ENCODE measurements at places on chromosomes 2 and 18. TPM values are rescaled to one million over a fixed set of nuclear protein-coding genes. Genes with fewer than 3 reads are reported as not detected.

- no peak overlapping the region for H3K27ac ChIP-seq
- H3K4me1 ChIP-seq, result peaks cover 40% of the 10 kb centered on the region
- no peaks in the 10 kb centered on the region for H3K36me3 ChIP-seq
- peaks cover 4% of the 10 kb centered on the region for H3K27me3 ChIP-seq
- no peak for DNase-seq
These were observed 44.5 kb upstream of the TMEM247 start for GRCh38 chr2:46434851-46435273.

GRCh38 chr2:40859617-40860016 is 407.7 kb upstream of the SLC8A1 start:
- H3K27me3 ChIP-seq, result no peaks in the 10 kb centered on the region
- no peak for DNase-seq
- H3K4me1 ChIP-seq, result no peaks in the 10 kb centered on the region

- H3K4me1 ChIP-seq, result peaks cover 29% of the 10 kb centered on the region
- H3K27me3 ChIP-seq, result no peaks in the 10 kb centered on the region
- H3K36me3 ChIP-seq, result peaks cover 18% of the 10 kb centered on the region
- H3K27ac ChIP-seq, result no peak overlapping the region
These were observed 16.3 kb downstream of the CWC22 start for GRCh38 chr2:179990676-179991317.

- no peaks in the 10 kb centered on the region for H3K27me3 ChIP-seq
- no peak for DNase-seq
- no peak overlapping the region for H3K4me3 ChIP-seq
- no peaks in the 10 kb centered on the region for H3K4me1 ChIP-seq
These were observed 143.7 kb downstream of the MC4R start for GRCh38 chr18:60228609-60229595.

CCBE1 gene
- total RNA-seq, result not detected

DNA sequence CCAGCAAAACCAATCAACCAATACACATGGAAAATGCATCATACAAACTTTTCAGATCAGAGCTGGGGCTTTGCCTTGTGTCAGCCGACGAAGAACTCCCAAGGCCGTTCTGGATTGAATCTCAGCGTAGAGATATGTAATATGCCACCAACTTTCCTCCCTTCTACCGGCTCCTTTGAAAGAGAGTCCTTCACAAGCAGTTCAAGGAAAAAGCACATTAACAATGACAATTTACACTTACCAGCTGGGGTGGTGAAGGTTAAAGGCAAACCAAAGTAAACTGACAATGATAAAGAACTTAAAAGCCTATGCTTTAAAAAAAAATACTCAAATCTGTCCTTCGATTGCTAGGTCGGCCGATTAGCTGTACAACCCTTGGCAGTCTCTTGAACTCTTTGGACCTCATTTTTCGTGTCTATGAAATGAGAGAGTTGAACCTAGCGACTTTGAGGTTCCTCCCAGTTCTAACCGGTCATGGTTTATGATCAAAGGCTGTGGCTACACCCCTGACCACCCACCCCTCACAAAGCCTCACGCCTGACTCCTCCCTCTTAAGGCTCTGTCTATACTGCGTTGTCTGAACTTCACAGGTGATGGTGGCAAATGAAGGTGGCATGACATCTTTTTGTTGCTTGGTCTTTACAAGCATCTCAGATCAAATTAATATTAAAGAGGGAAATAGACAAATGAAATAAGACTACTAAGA is 46.2 kb downstream of the BCL2 start:
- peaks cover 23% of the 10 kb centered on the region for H3K4me1 ChIP-seq
- peaks cover 6% of the 10 kb centered on the region for H3K36me3 ChIP-seq
- no peak overlapping the region for H3K4me3 ChIP-seq
- H3K27ac ChIP-seq, result peak overlapping the region; percentile 16
- H3K27me3 ChIP-seq, result no peaks in the 10 kb centered on the region

- peaks cover 8% of the 10 kb centered on the region for H3K27me3 ChIP-seq
- DNase-seq, result no peak
- H3K4me1 ChIP-seq, result peaks cover 1% of the 10 kb centered on the region
- H3K36me3 ChIP-seq, result no peaks in the 10 kb centered on the region
- H3K27ac ChIP-seq, result no peak overlapping the region
These were observed 145.8 kb downstream of the CAPN13 start for GRCh38 chr2:30661173-30662107.

DNA sequence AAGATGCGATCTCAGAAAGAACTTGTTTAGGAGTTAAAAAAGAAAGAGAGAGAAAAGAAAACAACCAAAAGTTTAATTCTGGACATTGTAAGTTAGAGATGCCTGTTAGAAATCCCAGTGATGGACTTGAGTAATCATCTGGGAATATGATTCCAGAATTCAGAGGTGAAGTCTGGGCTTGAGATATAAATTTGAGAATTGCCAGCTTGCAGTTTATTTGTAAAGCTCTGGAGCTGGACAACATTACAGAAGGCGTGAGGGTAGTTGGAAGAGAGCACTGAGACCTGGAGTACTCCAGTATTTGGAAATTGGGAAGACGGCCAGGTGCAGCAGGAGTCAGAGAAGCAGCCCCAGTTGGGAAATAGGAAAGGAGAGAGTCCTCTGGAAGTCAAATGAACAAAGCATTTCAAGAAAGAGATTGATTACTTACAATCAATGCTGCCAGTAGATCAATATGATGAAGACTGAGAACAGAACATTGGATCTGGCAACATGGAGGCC is 128.8 kb upstream of the ARHGAP28 start:
- no peak overlapping the region for H3K4me3 ChIP-seq
- no peaks in the 10 kb centered on the region for H3K36me3 ChIP-seq
- no peaks in the 10 kb centered on the region for H3K4me1 ChIP-seq
- H3K27me3 ChIP-seq, result no peaks in the 10 kb centered on the region
- no peak overlapping the region for H3K27ac ChIP-seq
- DNase-seq, result no peak

GRCh38 chr2:120598416-120598815 is 137.3 kb upstream of the GLI2 start:
- no peaks in the 10 kb centered on the region for H3K36me3 ChIP-seq
- no peak for DNase-seq
- H3K4me3 ChIP-seq, result no peak overlapping the region
- no peaks in the 10 kb centered on the region for H3K4me1 ChIP-seq

PTPN18 gene
- total RNA-seq, result 101 TPM

PTPRN gene
- not detected for total RNA-seq

IL37 gene
- not detected for total RNA-seq

GRCh38 chr2:213834331-213834730 is 550.1 kb downstream of the SPAG16 start:
- no peak overlapping the region for H3K4me3 ChIP-seq
- no peaks in the 10 kb centered on the region for H3K4me1 ChIP-seq
- no peaks in the 10 kb centered on the region for H3K36me3 ChIP-seq
- H3K27me3 ChIP-seq, result no peaks in the 10 kb centered on the region
- no peak for DNase-seq

CD8B2 gene
- total RNA-seq, result 0.10 TPM

DNA sequence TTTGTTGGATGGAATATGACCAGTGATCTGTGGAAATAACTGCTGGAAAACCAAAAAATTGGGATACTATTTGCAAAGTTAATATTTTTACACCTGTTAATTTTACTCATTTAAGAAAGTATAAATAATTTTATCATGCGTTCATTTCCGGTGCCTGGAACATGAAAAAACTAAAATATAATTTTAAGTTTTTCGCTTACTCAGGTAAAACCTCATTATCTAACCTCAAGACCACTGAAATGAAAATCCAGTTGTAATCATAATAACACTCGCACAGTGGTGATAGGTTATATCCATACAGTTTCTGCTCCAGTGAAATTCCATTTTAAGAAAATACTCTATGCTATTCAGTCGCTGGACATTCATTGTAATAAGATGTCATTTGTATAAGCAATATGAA is 517.9 kb downstream of the DPP10 start:
- H3K27me3 ChIP-seq, result no peaks in the 10 kb centered on the region
- no peak for DNase-seq
- peaks cover 9% of the 10 kb centered on the region for H3K36me3 ChIP-seq
- H3K27ac ChIP-seq, result no peak overlapping the region
- H3K4me1 ChIP-seq, result no peaks in the 10 kb centered on the region
- H3K4me3 ChIP-seq, result no peak overlapping the region

- peaks cover 22% of the 10 kb centered on the region for H3K27me3 ChIP-seq
- H3K4me1 ChIP-seq, result no peaks in the 10 kb centered on the region
- H3K36me3 ChIP-seq, result no peaks in the 10 kb centered on the region
- H3K27ac ChIP-seq, result no peak overlapping the region
- no peak overlapping the region for H3K4me3 ChIP-seq
These were observed 172.0 kb downstream of the MIB1 start for GRCh38 chr18:21912339-21913239.

AMER3 gene
- total RNA-seq, result not detected

DNA sequence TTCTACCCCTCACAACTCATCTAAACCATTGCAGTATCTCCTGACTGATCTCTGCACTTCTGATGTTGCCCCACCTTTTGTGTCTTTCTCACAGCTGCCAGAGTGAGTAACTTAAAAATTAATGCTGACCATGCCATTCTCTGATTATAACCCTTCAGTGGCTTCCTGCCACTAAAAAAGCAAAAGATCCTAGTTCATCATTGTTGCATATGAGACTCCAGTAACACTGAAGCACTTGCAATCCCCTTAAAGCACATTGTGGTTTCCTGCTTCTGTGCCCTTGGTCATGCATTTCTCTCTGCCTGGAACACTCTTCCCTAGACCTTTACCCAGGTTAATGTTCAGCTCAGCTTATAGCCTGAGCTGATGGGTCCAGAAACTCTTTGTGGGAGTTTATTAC is 95.1 kb upstream of the WDSUB1 start:
- no peak overlapping the region for H3K27ac ChIP-seq
- H3K27me3 ChIP-seq, result no peaks in the 10 kb centered on the region
- no peak for DNase-seq
- no peak overlapping the region for H3K4me3 ChIP-seq
- H3K36me3 ChIP-seq, result peaks cover 7% of the 10 kb centered on the region

DNA sequence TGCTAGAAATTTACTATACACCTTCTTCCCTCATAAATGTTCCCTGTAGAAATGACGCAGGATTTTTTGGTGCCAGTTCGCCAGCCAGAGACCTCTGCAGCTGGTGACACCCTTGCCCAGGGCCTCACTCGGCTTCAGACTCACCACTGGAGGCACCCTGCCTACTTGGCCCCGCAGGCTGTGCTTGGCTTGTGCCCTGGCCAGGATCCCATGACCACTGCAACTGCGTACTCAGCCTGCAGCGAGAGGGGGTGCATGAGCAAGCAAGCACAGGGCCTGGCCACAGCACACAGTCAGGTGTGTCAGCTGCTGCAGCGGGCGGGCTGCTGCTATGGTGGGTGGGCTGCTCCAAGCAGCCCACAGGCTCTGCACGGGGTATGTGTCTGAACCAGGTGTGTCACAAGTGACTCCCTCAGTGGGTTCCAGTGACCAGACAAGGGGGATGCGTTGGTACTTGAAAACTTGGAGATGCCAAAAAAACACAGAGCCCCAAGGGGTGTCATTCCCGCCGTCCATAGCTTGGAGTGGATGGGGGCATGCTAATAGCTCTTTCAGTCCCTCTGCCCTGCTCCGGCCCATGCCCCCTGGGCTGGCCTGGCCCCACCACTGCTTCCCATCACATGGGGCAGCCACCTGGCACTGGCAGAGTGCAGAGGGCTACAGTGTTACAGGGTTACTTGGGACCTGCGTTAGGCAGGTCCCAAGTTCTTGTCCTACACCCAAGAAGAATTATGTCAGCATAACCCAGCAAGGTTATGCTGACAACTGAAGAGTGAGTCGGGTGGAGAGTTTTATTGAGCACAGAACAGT is 46.6 kb upstream of the TANC1 start:
- no peak for DNase-seq
- no peaks in the 10 kb centered on the region for H3K36me3 ChIP-seq
- no peaks in the 10 kb centered on the region for H3K4me1 ChIP-seq

GNAL gene
- 1.2 TPM for total RNA-seq

DNA sequence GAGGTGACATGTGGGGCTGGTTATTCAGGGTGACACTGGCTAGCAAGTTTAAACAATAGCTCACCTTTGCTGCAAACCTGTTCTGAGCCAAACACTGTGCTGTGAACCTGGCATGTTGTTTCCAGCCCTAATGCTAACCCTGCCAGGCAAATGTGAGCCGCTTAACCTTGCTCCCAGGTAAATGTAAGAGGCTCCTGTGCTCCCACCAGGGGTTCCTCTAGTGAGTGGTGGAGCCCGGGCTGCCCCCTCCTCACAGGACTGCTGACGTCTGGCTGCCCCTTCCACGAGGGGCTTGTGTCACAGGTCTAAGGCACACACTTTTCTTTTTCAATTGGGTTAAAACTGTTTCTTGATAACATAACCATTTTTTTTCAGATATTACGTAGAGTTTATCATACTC is 223.7 kb downstream of the DCDC2C start:
- no peaks in the 10 kb centered on the region for H3K4me1 ChIP-seq
- H3K4me3 ChIP-seq, result no peak overlapping the region
- no peak overlapping the region for H3K27ac ChIP-seq
- no peak for DNase-seq
- peaks cover 2% of the 10 kb centered on the region for H3K27me3 ChIP-seq
- no peaks in the 10 kb centered on the region for H3K36me3 ChIP-seq

NEU2 gene
- total RNA-seq, result not detected

DNA sequence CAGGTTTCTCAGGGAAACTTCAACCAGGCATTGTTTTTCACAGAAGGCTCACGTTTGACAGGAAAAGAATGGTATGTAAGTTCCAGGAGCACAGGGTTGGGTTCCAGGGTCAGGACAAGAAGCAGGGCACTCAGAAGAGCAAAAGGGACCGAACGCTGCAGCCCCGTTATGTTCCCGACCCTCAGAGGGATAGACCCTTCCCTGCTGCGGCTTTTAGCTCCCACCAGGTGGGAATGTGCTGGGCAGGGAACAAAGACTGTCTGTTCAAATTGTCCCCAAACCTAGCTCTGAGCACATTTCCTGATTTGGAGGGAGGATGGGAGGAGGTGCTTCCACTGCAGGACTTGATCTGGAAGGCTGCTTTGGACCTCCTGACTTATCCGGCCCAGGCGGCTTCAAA is 130.1 kb downstream of the RAB3GAP1 start:
- DNase-seq, result no peak
- no peaks in the 10 kb centered on the region for H3K27me3 ChIP-seq
- H3K36me3 ChIP-seq, result peaks cover 1% of the 10 kb centered on the region
- no peak overlapping the region for H3K27ac ChIP-seq
- no peak overlapping the region for H3K4me3 ChIP-seq

- no peak overlapping the region for H3K27ac ChIP-seq
- no peaks in the 10 kb centered on the region for H3K27me3 ChIP-seq
- no peak for DNase-seq
- no peaks in the 10 kb centered on the region for H3K36me3 ChIP-seq
These were observed 308.3 kb downstream of the SETBP1 start for GRCh38 chr18:44988821-44989587.

FSHR gene
- total RNA-seq, result not detected

GRCh38 chr18:49845629-49846360 is 32.5 kb upstream of the ACAA2 start:
- peaks cover 8% of the 10 kb centered on the region for H3K4me1 ChIP-seq
- no peak for DNase-seq
- H3K4me3 ChIP-seq, result no peak overlapping the region
- peak overlapping the region; percentile 54 for H3K27ac ChIP-seq
- peaks cover 9% of the 10 kb centered on the region for H3K27me3 ChIP-seq
- H3K36me3 ChIP-seq, result no peaks in the 10 kb centered on the region

NEDD4L gene
- total RNA-seq, result 16.5 TPM

C2orf15 gene
- total RNA-seq, result not detected

- no peaks in the 10 kb centered on the region for H3K27me3 ChIP-seq
- H3K27ac ChIP-seq, result no peak overlapping the region
- no peaks in the 10 kb centered on the region for H3K36me3 ChIP-seq
- no peak overlapping the region for H3K4me3 ChIP-seq
These were observed 239.0 kb downstream of the CCDC178 start for GRCh38 chr18:33201509-33201926.
